Stimulated activated CD4-positive, alpha-beta T cell treated with anti-CD3 and anti-CD28 coated beads, Interleukin-15, amount 100 ng/mL, for 48 hours (primary cell): ENCODE measurements at places on chromosomes 4 and X.

DNA sequence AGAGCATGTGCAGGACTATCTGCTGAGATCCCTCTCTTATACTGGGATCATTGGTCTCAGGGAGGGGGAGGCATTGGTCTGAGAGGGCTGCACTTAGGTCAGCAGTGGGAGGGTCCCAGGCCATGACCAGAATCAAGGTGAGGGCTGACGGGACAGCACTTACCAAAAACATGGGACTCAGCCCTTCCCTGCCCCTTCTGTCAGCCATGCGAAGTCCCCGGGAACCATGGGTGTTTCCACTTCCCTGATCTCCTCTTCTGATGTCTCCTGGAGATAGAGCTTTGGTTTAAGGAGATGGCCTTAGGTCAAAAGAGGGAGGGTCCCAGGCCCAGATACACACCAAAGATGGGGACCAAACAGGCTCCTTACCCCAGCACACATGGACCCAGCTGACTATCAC, 12.9 kb upstream of the HSFX1 start:
- no peak for DNase-seq

- no peak for DNase-seq
These were observed 9.4 kb upstream of the ASMTL start for GRCh38 chrX:1462110-1462509.

GRCh38 chr4:121728066-121728465, 31.3 kb upstream of the ANXA5 start:
- no peak for DNase-seq

GRCh38 chrX:97401586-97402136, 518.0 kb downstream of the RPA4 start:
- no peak for DNase-seq

DNA sequence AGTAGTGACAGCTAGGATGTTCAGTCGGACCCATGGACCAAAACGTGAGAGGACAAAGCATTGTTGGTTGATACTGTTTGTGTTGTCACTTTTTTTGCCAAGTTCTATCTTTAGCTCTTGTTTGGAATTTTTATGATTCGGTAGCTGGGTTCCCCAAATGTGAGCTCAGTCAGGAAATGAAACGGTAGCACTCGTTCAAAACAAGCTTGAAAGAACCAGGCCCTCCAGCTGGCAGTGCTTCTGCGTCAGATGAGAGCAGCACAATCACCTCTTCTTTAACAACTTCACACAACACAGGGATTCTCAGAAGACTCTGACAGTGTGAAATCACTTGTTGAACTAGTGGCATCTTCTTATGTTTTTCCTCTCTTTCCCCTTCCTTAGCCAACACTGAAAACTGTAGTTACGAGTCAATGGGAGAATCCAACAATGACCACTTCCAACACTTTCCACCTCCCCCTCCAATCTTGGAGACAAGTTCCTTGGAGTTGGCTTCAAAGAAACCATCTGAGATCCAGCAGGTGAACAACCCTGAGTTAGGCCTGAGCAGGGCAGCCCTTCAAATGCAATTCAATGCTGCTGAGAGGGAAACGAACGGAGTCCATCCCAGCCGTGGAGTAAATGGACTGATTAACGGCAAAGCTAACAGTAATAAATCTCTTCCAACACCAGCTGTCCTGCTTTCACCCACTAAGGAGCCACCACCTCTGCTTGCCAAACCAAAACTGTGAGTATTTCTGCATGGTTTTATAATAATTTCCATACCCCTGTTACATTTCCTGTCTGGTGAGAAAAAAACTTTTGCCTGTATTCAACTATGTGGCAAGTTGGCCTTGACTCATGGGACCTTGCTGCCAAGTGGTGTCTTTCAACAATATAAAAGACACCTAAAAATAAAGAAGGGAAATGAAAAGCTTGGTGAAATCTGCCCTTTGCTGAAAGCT, 214.6 kb downstream of the PALLD start:
- no peak for DNase-seq

- DNase-seq, result no peak
These were observed 44.3 kb downstream of the BMPR1B start for GRCh38 chr4:94802091-94802490.

DNA sequence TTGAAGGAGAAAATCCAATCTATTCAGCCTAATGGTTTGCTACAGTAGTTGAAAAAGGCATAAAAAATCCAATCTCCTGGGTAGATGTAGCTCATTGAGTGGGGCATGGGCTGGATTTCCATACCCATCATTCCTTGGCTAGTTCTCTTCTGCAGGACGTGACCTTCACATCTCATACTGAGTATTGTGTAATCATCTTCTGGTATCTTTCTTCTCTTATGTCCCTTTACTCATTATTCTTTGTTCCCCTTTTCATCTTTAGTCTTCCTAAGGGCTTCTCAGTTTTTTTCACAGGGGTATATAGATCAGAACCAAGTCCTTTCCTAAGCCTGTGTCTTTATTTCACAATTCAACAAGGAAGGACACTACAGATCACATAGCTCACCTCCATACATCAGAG, 727.6 kb upstream of the MAGEB2 start:
- no peak for DNase-seq

DNA sequence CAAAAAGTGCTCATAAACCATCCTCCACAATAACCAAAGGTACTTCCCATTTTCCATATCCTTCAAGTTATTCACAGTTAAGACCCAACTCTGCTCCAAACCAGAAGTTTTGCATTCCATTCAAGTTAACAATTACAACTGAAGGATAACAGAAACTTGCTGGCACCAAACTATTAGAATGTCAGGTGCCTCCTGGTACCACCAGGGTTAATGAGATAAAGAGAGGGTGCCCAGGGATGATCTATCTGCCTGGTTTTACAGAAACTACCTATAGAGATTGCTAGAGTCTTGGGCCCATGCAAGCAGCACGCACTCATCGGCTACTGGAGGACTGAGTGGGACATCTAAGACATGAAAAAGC, 114.6 kb downstream of the RBM47 start:
- DNase-seq, result no peak

DNA sequence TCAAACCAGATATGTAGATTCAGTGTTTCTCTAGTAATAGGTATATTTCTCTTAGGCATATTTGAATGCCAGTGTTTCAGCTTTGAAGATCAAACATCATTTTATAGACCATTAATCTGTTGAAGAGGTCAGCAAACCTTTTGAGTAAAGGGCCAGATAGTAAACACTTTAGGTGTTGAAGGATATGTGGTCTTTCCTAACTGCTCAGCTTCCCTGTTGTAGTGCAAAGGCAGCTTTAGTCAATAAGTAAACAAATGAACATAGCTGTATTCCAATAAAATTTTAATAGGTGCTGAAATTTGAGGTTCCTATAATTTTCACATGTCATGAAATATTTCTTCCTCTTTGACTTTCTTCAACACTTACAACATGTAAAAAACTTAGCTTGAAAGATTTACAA, 201.6 kb downstream of the ADGRL3 start:
- no peak for DNase-seq

DNA sequence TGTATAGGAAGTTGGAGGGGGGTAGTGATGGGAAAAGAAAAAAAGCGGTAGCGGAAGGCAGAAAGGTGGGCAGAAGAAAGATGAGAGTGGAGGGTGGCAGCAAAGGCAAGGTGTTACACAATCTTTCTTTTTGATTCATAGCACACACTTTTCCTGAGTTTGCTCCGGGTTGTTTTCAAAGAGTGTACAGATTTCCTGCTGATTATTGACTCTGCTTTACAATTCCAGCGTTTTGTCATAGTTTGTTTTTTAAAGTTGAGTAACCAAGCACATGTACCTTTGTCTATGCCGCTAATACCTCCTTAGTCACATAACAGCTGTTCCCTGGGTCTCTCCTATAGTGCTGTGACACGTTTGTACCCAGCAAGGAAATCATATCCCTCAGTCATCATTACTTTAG, 50.3 kb downstream of the AGA start:
- DNase-seq, result no peak
